Stimulated activated CD4-positive, alpha-beta T cell treated with anti-CD3 and anti-CD28 coated beads, Interleukin-1b, Interleukin-23, amount 100 ng/mL, for 1 hour (primary cell): ENCODE measurements at places on chromosomes 16 and 17.

DNA sequence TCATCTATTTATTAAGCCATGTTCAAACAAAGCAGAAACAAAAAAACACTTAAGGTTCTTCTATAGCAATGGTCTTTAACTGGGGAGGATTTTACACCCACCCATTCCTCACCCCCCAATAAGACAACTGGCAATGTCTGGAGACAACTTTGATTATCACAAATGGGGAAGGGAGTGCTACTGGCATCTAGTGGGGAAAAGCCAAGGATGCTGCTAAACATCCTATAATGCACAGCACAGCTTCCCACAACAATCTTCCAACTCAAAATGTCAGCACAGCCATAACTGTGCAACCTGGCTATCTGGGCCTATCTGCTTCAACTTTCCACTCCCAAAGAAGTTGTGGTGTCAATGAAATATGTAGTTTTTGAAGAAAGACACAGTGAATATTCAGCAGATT lies 1044.4 kb downstream of the CDH8 start:
- DNase-seq, result no peak

DNA sequence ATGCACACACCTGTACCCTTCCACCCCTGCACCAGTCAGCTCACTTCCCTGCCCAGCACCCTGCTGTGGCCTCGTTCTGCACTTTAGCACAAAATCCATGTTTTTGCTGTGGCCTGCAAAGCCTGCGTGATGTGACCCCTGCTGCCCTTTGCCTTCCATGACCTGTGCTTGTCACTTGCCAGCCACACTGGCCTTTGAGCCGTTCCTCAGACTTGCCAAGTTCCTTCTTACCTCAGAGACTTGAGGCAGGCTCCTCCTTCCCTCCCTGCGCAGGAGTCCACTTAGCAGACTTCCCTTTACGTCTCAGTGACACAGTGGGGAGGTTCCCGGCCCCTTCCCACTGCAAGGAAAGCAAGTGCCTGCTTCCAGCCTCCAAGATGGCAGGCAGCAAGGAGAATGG lies 134.7 kb downstream of the SNX29 start:
- no peak for DNase-seq

DNA sequence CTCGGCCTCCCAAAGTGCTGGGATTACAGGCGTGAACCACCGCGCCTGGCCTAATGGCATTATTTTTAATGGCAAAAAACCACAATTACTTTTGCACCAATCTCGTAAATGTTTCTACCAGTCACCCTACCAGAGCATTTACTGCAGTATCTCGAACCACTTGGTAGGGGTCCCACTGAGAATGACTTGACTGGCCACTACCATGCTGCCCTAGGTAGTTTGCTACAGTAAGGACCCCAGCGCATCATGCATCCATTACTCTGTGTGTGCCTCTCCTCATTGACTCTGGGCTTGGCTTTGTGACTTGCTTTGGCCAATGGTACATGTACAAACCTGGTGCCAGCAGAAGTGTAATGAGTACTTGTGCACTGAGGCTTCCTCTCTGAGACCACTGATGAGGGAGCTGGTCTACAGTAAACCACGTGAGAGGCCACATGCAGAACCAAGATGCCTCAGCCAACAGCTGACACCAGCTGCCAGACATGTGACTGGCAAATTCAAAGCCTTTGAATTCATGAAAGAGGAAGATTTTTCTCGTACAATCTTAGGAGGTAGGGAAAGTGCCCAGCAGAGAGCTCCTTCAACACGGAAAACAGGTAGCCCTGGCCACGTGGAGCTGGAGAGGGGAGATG lies 421.7 kb upstream of the C16orf82 start:
- no peak for DNase-seq

- no peak for DNase-seq
Observed at GRCh38 chr17:8532021-8532420, 96.3 kb downstream of the NDEL1 start.

GRCh38 chr17:3602499-3602898 lies 6.7 kb downstream of the TRPV1 start:
- no peak for DNase-seq

DNA sequence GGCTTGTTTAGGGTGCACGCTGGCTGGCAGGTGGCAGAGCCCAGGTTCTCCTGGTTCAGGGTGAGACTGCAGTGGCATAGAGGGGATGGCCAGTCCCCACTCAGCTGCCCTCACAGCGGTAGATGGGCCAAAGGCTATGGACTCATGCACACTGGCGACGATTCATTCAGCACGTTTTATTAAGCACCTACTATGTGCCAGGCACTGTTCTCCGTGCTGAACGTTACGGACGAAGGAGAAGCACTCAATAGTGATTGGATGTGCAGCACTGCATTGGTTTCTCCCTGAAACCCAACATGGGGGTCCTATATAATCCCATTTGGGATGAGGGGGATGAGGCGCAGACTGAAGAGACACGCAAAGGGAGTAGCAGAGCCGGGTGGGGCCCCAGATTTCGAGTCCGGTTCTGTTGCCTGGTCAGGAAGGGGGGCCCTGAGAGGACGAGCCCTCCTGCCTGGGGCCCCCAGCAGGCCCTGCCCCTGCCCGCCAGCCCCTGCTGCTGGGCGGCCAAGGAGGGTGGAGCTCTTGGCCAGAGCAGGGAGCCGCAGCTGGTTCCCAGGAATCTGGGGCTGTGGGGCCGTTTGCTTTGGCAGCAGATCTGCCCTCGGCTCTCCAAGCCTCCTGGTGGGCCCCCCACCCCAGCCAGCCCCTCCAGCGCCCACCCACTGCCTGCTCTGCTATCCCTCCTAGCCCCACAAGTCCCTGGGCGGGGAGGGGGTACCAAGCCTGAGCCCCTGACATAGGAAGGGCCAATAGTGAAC lies 8.8 kb downstream of the GLIS2 start:
- no peak for DNase-seq

- no peak for DNase-seq
Observed at GRCh38 chr17:20074489-20074888, 65.3 kb downstream of the SPECC1 start.

DNA sequence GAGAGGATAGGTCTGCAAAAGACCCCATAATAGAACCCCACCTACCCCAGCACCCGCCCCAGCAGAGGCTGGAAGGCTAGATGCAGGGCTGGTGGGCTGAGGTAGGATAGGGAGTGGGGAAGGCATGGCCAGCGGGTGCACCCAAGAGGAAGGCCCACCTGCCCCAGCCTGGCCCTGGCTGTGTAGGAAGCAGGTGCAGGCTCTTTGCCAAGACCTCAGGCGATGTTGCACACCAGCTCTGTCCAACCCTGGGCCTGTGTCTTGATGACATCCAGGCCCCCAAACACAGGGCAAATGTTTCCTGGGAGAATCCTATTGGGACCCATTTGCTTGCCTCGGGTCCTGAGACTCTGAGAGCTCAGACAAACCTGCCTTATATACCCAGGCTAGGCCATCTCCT lies 12.2 kb downstream of the UNC119 start:
- no peak for DNase-seq

GRCh38 chr16:57513371-57514102 lies 22.8 kb downstream of the CCDC102A start:
- no peak for DNase-seq

GRCh38 chr17:81251709-81252301 lies 12.7 kb downstream of the NDUFAF8 start:
- DNase-seq, result no peak

GRCh38 chr17:6638046-6638908 lies 2.2 kb downstream of the KIAA0753 start:
- DNase-seq, result no peak

DNA sequence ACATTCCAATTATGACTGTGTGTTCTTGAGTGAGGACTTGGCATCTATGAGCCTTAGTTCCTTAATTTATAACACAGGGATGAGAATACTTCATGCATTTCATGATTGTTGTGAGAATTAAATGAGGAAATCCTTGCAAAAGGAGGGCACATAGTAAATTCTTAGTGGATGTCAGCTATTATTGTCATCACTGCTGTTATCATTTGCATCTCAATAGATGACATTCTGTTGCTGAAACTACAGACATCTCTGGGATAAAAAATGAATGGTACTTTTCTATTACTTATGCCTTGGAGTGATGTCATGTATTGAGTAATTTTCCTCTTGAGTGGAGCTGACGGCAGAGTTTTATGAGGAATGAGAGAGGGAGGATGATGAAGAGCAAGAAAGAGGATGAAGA lies 184.4 kb upstream of the CDH11 start:
- no peak for DNase-seq

DNA sequence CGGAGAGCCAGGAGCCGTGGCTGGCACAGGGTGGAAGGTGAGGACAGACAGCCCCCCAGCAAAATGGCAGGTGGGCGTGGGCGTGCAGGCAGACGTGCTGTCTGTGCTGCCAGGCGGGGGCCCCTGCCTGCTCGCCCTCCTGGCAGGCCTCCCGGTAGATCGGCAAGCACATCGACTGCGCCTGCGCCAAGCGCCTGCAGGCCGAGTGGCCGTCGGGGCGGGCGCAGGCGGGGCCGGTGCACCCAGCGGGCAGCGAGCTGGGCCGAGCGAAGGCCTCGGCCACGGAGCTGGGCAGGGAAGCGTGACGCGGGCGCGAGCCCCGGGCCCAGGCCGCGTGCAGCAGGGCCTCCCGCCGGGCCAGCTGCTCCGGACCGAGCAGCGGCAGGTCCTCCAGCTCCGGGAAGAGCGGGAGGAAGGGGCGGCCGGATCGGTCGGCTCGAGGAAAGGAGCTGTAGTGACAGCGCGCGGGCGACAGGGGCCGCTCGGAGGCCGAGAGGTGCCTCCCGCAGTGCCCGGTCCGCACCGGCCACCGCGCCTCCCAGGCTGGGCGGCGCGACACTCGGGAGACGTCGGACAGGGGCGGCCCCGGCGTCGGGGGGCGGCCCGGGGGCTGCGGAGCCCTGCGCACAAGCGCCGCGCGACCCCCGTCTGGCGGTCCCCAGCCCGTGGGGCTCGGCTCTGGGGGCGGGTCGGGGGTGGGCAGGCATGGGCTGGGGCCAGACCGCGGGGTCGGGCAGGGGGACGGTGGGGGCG lies 16.9 kb downstream of the GRIN2C start:
- no peak for DNase-seq

GRCh38 chr16:75099738-75100602 lies 16.6 kb downstream of the LDHD start:
- no peak for DNase-seq

DNA sequence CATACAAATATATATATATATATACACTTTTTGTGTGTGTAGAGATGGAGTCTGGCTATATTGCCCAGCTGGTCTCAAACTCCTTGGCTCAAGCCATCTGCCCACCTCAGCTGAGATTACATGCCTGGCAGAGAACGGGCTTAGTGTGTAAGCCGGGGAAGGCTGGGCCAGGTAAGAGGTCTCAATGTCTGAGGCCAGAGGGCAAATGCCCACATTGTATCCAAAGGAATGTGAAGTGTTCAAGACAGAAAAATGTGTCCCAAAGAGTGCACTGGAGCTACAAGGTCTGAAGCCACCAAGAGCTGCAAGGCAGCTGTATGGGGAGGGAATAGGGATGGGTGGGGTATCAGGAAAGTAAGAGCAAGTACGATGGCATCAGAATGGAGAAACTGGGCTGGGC lies 8.8 kb downstream of the CD2BP2 start:
- no peak for DNase-seq

DNA sequence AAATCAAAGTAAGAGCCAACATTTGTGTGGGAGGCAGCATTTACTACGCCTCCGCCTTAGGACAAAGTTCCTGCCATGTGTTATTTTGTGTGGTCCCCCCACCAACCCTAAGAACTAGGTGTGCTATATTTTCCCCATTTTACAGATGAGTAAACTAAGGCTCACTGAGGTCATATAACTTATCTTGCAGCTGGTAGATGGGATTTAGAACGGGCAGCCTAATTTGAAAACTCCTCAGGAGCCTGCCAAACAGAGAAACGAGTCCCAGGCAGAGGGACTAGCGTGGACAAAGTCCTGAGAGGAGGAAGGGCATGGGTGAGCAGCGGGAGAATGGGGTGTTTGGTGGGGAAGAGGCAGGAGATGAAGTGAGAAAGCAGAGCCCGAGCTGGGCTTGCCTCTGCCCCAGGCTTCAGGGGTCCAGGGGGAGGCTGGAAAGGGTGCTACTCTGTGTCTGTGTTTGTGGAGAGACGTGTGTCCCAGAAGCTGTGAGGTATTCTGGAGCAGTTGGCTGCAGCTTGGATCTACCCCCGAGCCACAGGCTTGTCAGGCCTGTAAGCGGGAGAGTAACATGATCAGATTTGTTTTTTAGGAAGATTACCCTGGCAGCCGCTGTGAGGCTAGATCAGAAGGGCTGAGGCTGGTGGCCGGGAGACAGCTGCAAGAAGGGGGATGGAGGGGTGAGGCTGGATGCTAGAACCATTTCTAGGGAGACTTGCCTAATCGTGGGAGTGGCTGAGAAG lies 5.0 kb downstream of the MLLT6 start:
- DNase-seq, result no peak

DNA sequence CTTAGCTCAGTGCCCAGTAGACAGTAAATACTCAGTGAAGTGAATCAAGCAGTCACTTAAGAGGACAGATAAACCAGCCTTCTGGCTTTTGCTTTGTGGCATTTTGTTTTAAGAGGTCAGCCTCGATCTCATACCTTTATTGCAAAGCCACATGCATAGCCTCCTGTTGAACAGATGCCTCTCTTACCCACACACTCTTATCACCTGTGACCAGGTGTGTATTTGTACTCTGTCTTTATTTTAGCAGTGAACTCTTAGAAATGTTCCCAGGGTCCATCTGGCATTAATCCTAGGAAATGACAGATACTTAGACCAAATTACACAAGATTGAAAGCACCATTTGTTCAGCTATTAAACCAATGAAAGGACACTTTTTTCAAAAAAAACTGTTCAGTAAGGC lies 1426.5 kb downstream of the CDH11 start:
- DNase-seq, result no peak

- DNase-seq, result no peak
Observed at GRCh38 chr17:55242476-55242875, 22.3 kb upstream of the HLF start.

DNA sequence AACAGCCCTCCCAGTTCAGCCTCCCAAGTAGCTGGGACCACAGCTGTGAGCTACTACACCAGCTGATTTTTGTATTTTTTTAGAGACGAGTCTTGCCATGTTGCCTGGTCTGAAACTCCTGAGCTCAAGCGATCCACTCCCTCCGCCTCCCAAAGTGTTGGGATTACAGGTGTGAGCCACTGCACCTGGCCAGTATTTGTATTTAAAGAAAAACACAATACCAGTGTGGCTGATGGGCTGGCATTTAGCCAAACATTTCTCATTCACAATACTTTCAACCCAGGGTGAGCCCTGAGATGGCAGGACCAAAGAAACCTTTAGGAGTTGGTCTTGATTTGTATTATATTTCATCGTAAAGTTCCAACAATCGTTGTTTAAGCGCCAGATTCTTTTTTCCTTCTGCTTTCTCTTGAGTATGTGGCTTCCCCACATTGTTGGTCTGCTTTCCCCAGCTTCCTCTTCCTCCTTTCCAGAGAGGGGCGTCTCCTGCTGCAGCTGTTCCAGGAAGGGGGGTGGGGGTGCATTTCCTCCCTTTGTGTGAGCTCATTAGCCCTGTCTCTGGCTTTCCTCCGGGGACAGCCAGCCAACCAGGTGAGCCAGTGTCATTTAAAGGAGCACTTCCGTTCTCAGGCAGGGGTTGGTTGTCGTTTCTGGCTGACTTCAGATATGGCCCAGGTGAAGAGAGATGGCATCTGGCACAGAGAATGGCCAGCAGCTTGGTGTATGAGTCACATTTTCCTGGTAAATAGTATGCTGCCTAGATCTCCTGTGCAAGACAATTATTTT lies 79.9 kb downstream of the GPRC5B start:
- no peak for DNase-seq

- no peak for DNase-seq
Observed at GRCh38 chr16:88804552-88805339, 1.2 kb downstream of the CDT1 start.
